Mammary epithelial cell (primary cell): ENCODE measurements at places on chromosomes 2 and 18.

GRCh38 chr2:226788064-226788463 lies 11.6 kb downstream of the IRS1 start:
- DNase-seq: no peak

DNA sequence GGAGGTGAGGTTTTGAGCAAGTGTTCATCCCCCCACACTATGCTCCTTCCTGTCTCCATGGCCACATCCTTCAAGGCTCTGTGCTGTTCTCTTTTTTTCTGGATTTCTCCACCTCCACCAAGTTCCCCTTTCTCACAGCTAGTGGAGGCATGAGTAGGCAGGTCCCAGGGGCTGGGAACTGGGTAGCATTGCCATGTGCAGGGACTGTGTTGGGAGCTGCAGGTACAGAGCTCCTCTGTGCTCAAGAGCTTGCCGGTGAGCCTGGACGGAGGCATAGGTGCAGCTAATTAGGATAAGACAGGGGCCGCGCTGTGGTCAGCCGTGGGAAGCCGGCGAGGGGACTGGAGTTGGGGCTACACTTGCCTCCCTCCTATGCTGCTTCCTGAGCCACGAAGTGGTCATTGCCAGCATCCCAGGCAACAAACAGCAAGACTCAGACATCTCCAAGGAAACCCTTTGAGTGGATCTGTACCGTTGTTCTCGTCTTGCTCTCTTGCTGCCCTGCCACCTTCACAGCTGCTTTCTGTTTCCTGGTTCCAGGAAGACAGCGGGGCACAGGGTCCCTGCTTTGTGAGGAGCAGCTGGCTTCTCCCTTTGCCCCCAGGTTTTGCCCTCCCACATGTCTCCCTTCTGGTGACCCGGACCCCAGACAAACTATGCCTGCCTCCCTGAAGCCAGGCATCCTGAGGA lies 36.9 kb downstream of the ATOH8 start:
- no peak for DNase-seq

DNA sequence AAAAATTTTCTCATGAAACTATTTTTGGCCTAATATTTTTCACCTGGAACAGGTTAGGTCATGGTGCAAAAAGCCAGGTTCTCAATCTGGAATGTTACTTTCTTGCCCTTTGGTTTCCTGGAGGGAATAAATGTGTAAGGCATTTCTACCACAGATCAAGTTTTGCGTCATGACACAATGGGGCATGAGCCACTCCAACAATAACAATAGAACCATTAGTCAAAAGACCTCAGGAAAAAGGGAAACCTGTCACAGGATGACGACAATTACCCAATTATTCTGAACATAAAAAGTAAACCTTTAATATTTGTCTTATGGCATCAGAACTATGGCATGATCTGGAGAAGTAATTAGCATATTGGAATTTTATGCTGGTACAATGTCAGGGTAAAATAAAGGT lies 88.2 kb upstream of the HNRNPA3 start:
- peak; percentile 32 for DNase-seq

GRCh38 chr2:23806201-23806600 lies 120.7 kb downstream of the ATAD2B start:
- peak; percentile 28 for DNase-seq

DNA sequence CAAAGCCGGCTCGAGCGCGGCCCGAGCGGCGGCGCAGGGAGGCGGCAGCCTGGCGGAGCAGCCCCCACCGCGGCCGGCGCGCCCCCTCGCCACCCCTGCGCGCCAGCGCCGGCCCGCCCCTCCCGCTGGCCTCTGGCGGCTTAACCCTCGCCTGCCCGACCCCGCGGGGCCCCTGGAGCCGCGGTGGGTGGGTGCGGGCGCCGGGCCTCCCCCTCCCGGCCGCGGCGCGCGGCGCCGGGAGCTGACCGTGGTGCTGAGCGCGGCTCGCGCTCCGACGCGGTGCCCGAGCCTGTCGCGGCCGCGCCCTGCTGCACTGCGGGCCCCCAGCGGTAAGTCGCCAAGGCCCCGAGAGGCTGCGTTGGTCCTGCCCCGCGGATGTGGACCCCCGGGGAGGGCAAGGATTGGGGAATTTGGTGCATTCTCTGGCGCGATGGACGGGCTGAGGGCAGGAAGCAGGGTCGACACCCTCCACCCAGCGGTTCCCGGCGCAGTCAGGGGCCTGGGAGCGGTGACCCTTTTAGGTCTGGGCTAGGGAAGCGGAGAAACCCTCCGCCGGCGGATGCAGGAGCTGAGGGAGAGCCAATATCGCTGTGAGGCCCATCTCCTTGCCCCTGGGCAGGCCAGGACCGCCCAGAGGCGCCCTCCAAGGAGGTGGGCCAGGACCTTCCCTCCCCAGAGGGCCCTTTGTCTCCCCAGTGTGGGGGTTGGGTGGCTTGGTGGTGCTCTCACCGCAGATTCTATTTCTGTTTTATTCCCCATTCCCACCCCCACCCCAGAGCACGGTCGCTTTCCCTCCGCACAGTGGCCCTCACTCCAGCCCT lies 923 bp downstream of the AMER3 start:
- DNase-seq: peak; percentile 13

- DNase-seq: no peak
These were observed 64.2 kb upstream of the OTOF start for GRCh38 chr2:26542194-26542455.

GRCh38 chr2:195413422-195413821 lies 243.6 kb upstream of the SLC39A10 start:
- DNase-seq: no peak

GRCh38 chr2:174704642-174705041 lies 59.6 kb downstream of the CHRNA1 start:
- no peak for DNase-seq

DNA sequence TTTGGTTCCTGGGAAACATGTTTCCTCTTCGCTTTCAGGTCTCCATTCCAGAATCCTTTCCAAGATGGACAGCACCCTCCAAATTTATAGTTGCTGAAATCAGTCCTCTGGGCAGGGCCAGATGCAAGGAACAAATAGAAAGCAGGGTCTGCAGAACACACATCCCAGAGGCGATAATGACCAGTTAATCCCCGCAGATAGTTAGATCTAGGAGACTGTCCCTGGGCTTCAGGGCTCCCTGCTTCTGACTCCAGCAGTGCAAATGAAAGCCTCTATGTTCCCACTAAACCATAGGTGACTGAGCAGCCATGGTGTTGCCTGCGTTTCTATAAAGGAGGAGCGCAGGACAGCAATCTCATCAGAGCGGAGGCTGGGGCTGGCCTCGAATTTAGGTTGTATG lies 38.7 kb downstream of the SRSF7 start:
- DNase-seq: no peak
